MCF 10A (cell line): ENCODE measurements at places on chromosomes 11 and 22.

DNA sequence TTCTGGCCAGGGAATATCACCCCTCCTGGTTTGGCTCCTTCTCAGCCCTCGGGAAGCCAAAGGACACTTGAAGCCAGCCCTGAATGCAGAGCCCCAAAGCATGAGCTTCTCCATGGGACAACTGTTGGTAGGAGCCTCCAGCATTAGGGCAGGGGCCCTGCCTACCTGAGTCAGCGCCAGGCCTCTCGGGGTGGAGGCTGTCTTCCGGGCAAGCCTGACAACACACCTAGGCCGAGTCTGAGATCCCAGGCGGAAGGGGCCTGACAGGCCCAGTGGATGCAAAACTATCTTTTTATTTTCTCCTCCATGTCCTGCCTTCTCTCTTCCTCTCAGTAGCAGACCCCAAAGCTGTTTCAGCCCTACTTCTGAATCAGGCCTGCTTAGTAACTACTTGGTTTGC is 27.6 kb downstream of the RCOR2 start:
- peak; percentile 71 for DNase-seq

- no peak for DNase-seq
These were observed 7.9 kb upstream of the RGL4 start for GRCh38 chr22:23682827-23683355.

DNA sequence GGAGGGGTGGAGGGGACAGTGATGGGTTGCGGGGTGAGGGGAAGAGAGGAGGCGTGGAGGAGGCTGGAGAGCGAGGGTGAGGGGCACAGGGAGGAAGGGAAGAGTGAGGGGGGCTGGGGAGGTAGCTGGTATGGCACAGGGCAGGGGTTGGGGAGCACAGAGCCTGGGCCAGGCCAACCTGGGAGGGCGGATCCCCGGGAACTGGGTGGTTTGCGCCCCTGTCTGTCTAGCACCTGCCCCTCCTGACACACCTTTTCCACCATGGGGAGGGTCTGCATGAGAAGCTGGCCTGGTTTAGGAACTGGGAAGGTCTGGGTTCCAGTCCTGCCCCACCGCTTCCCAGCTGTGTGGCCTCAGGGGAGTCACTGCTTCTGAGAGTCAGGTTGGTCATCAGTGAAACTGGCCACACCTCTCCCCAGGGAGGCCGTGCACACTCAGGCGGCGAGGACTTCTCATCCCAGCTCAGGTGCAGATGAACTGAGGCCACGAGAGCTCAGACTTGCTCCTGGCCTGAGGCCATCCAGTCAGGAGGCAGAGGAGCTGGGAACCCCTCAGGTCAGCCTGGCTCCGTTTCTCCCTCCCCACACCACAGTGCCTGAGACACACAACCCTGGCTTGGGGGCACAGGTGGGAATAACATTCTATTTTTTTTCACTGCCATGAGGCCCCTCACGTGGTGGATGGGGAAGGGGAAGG is 95.6 kb downstream of the PHF21B start:
- no peak for DNase-seq

DNA sequence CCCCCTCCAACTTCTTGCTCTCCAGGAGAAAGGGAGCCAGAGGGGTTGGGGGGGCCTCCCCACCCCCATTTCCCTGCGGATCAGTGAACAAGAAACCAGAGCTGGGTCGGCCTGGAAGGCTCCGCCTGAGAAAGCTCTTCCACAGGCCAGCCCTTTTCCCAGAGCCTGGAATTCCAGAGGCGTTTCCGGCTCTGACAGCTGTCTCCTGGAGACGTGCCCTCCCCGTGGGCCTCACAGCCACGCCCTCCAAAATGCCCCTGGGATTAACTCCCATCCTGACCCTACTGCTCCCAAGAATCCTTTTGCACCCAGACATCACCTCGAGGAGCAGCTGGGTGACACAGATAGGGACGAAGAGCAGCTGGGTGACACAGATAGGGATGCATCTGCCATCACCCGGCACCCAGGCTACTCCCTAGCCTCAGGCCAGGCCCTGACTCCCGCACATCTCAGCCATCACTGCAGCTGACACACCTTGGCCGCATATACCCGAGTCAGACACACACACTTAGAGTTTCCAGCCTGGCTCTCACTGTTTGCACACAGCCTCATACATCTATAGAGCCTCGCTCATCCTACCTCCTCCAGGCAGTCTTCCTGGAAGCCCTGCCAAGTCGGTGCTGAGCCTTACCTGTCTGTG is 7.6 kb upstream of the CDC42EP1 start:
- peak; percentile 21 for DNase-seq

GRCh38 chr11:66450560-66450959 is 11.9 kb upstream of the MRPL11 start:
- no peak for DNase-seq

- DNase-seq: no peak
These were observed 1091.9 kb upstream of the RAG2 start for GRCh38 chr11:37689951-37690350.

- no peak for DNase-seq
These were observed 85.2 kb downstream of the BUD13 start for GRCh38 chr11:116687458-116688201.

DNA sequence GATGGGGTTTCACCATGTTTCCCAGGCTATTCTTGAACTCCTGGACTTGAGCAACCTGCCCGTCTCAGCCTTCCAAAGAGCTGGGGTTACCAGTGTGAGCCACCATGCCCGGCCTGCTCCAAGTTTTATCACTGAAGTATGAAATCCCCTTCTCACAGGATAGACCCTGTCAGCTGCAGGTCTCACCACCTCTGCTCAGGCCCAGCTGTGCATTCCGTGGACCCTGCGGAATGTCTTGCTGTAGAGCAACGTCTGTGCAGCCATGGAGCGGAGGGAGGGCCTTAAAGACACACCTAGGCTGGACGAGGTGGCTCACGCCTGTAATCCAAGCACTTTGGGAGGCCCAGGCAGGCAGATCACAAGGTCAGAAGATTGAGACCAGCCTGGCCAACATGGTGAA is 625.4 kb downstream of the BRD1 start:
- no peak for DNase-seq

DNA sequence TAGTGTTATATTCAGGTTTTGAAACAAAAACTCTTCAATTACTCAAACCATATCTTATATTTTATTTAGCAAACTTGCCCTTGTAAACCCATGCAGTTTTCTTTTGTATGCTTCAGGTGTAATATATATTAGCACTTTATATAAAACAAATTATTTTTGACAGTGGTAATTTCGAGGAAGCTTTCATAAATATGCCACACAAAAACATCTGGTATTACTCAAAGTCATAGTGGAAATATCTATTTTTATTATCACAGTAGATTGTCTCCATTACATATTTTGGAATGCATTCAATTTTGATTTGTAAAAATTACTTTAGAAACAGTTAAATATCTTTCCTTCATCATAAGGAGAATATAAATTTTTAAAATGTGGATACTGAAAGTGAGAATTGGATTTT is 89.1 kb upstream of the FIBIN start:
- no peak for DNase-seq

- DNase-seq: peak; percentile 56
These were observed 11.0 kb downstream of the CRELD2 start for GRCh38 chr22:49929211-49929979.

GRCh38 chr22:42544686-42545085 is 9.1 kb upstream of the SERHL2 start:
- no peak for DNase-seq
